Small intestine (tissue), 16 donors: ENCODE measurements at places on chromosomes 6 and 20. TPM values are rescaled to one million over a fixed set of nuclear protein-coding genes. Genes with fewer than 3 reads are reported as not detected.

MYBL2 gene
- polyA plus RNA-seq, result 12.4 TPM

CAGE1 gene
- not detected for polyA plus RNA-seq

GABRR1 gene
- not detected for polyA plus RNA-seq

ADGRB3 gene
- not detected for polyA plus RNA-seq

PPP1R16B gene
- 2.3 TPM for polyA plus RNA-seq

SALL4 gene
- 12.3 TPM for polyA plus RNA-seq

COL12A1 gene
- 13.2 TPM for polyA plus RNA-seq

SLC17A4 gene
- 21.2 TPM for polyA plus RNA-seq

FBXO5 gene
- 2.0 TPM for polyA plus RNA-seq

SCUBE3 gene
- not detected for polyA plus RNA-seq

WFDC2 gene
- polyA plus RNA-seq, result 7.8 TPM

ZC3H12D gene
- polyA plus RNA-seq, result 3.2 TPM

PRR3 gene
- 4.1 TPM for polyA plus RNA-seq

SYNDIG1 gene
- 2.0 TPM for polyA plus RNA-seq

DSN1 gene
- 12.5 TPM for polyA plus RNA-seq

DEFB124 gene
- not detected for polyA plus RNA-seq

CCN6 gene
- not detected for polyA plus RNA-seq

KIAA1586 gene
- 12.2 TPM for polyA plus RNA-seq

CBLN4 gene
- 0.04 TPM for polyA plus RNA-seq

IL17F gene
- not detected for polyA plus RNA-seq

PTCRA gene
- not detected for polyA plus RNA-seq

F13A1 gene
- polyA plus RNA-seq, result 1.1 TPM

NKX2-2 gene
- polyA plus RNA-seq, result 3.7 TPM

PSMB8 gene
- 329 TPM for polyA plus RNA-seq

BPIFB3 gene
- not detected for polyA plus RNA-seq

IYD gene
- 5.9 TPM for polyA plus RNA-seq

NHSL1 gene
- polyA plus RNA-seq, result 11.3 TPM

DACT2 gene
- not detected for polyA plus RNA-seq
